Transverse colon (tissue), 4 donors: ENCODE measurements at places on chromosomes 11 and 22. TPM values are rescaled to one million over a fixed set of nuclear protein-coding genes. Genes with fewer than 3 reads are reported as not detected.

GRCh38 chr11:96147906-96148486, 195.0 kb downstream of the MAML2 start:
- no peak for DNase-seq

GRCh38 chr11:104657083-104657482, 241.2 kb downstream of the CASP12 start:
- no peak for DNase-seq

DNA sequence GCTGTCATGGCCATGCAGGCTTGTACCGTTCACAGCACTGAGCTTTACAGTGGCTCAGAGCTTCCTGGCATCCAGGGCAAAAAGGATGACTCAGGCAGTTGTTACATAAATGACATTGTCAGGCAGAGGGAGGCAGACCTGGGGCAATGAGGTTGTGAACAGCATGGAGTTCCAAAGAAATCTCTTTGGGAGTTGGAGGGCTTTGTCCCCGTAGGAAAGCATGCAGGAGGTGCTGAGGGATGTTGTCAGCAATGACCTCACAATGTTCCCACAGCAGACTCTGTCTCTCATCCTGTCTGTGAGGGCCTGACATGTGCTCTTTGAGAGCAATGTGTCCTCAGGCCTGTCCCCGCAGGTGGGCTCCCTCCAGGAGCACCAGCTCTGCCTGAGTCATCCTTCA, 25.9 kb upstream of the PDE2A start:
- no peak for DNase-seq

DNA sequence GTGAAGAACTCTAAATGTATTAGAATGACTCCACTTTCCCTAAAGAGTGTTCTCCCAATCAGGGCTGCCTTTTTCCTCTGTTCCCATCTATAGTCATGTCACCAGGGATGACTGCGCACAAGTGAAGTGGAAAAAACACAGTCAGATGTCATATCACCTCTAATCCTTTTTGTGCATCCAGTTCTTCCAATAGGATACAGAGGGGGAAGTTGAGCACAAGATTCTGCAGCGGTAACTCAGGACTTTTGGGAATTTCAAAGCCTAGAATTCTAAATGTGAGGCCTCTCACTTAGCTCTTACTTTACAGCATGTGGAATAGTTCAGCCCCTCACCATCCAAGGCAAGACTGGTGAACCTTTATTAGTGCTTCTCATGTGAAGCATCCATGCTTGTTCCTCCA, 602.6 kb downstream of the NTM start:
- DNase-seq: no peak

- no peak for DNase-seq
These were observed 3.6 kb downstream of the OTOG start for GRCh38 chr11:17550450-17551346.

GRCh38 chr11:92794783-92795182, 174.7 kb upstream of the MTNR1B start:
- no peak for DNase-seq

DNA sequence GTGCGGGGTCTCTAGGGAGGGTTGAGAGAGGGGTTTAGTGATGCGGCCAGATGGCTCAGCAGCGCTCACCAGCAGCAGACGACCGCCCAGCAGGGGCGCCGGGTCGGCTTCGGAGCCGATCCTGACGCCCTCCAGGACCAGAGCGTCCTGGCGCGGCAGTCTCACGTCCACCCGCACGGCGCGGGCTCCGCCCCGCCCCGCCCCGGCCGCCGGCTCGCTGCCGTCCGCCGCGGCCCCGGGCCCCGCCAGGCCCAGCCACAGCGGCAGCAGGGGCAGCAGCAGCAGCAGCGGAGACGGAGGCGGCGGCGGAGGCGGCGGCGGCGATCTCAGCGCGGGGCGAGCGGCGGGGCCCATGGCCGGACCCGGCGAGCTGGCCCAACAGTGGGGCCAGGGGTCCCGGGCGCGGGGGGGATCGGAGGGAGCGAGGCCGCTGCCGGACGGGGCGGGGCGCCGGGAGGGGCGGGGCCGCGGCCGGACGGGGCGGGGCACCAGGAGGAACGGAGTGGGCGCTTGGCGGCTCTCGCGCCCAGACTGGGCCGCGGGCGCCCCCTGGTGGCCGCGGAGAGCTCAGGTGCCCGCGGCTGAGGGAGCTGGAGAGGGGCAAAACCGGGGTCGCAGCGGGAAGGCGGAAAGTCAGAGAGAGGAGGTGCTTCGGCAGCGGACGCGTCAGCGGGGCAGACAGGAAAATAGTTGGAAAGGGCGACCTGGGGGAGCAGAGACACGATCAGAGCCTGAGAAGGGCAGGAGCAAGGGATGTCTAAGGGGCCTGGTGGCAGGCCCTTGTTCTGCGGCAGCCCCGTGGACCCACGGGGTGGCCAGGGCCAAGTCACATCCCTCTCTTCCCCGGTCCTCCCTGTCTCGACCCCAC, at the start of gene RNF215:
Gene RNF215, minus strand, starts transcription at position 452 of the 868 bp plus-strand sequence. Its CDS starts 98 bp downstream, at position 354.
- DNase-seq: peak; percentile 88

Gene SPON1
- total RNA-seq: 74.0 TPM

Gene MMP12
- not detected for total RNA-seq

Gene RIMBP3C
- total RNA-seq: not detected

Gene NXPE1
- 407 TPM for total RNA-seq

Gene MRPL21
- total RNA-seq: 71.5 TPM

Gene CDC42EP2
- 22.7 TPM for total RNA-seq

Gene LRFN4
- total RNA-seq: 14.3 TPM

Gene KRTAP5-11
- not detected for total RNA-seq

Gene KCNJ11
- 3.5 TPM for total RNA-seq

Gene SLC22A6
- not detected for total RNA-seq
